Naive thymus-derived CD8-positive, alpha-beta T cell (primary cell): ENCODE measurements at places on chromosomes 6 and 20. TPM values are rescaled to one million over a fixed set of nuclear protein-coding genes. Genes with fewer than 3 reads are reported as not detected.
A peak's percentile ranks its signal among the peaks of the same experiment; 100 is the strongest.

DNA sequence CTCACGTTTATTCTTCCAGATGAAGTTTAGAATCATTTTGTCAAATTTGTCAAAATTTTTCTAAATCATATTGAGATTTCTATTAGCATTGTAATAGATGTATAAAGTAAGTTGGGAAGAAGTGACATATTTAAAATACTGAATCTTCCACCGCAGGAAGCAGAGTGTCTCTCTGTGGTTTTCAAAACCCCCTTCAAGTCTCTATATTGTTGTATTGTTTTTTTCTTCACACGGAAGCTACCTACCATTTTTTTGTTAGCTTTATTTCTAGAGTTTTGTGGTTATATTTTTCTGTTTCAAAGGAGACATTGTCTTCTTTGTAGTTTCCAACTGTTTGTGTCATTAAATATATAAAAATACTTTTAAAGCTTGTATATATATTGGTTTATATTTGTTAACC, 188.6 kb downstream of the ZDHHC14 start:
- DNase-seq, result no peak

DNA sequence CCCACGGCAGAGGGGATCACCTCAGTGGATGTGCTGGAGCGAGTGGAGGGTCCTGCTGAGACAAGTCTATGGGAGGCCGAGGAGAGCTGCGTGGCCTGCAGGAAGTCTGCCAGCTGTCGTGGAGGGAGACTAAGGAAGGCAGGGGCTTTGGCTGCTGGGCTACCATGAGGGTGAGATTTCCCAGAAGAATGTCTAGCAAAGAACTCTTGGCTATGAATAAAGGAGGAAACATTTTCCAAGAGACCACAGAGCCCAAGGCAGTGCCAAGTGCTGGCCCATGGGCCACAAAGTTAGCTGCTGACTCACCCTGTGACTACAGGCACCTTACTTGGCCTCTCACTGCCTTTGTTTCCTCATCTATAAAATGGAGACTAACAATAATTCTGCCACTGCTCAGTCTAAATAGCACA, 73.4 kb downstream of the PRDM1 start:
- no peak for DNase-seq

- no peak for DNase-seq
Observed at GRCh38 chr6:161850562-161850961, 576.7 kb upstream of the AGPAT4 start.

GRCh38 chr20:2780948-2781347, 19.5 kb downstream of the CPXM1 start:
- DNase-seq, result no peak

GRCh38 chr6:157460182-157460999, 79.4 kb downstream of the ZDHHC14 start:
- DNase-seq, result no peak

- DNase-seq, result no peak
Observed at GRCh38 chr6:43579171-43579570, 3.2 kb downstream of the POLH start.

- DNase-seq, result no peak
Observed at GRCh38 chr20:38109591-38110524, 55.2 kb downstream of the TGM2 start.

- no peak for DNase-seq
Observed at GRCh38 chr6:1639430-1639829, 29.7 kb downstream of the FOXC1 start.

- no peak for DNase-seq
Observed at GRCh38 chr6:151702851-151703658, 104.4 kb upstream of the ESR1 start.

GRCh38 chr6:33405386-33405940, 5.4 kb upstream of the PHF1 start:
- DNase-seq, result no peak

DNA sequence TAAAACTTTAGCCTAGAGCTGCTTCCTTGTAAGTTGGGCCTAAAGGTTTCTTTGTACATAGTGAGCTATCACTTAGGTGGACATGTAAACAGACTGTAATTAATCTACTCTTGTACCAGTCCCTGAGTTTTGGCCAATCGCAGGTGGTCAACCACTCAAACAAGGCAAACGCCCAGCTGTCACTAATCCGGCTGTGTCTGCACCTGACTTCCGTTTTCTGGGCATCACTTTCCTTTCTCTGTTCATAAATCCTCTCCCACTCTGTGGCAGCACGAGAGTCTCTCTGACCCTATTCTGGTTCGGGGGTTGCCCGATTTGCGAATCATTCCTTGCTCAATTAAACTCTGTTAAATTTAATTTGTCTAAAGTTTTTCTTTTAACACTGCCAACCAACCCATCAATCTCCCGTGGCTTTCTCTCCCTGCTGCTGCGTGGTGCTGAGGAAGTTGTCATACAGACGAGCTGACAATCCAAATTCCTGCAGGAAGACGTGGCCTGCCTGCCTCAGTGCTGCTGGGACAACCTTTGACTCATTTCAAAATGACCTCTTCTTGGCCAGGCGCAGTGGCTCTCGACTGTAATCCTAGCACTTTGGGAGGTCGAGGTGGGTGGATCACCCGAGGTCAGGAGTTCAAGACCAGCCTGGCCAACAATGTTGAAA, 206.3 kb downstream of the QKI start:
- DNase-seq, result no peak

DNA sequence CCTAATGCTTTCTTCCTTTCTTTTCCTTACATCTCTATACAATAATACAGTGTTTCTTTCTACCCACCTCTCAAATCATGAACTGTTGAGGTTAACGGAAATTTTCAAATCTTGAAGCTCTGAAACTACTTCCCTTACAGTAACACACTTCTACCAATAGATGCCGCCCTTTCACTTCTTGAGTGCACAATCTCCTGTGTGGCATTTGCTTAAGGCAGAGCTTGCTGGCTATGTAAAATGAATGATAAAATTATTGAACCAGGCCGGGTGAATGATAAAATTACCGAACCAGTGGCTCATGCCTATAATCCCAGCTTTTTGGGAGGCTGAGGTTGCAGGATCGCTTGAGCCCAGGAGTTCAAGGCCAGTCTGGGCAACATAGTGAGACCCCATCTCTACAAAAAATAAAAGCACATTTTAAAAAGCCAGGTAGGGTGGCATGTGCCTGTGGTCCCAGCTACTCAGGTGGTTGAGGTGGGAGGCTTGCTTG, 56.8 kb downstream of the KCNS1 start:
- DNase-seq, result peak; percentile 21

DNA sequence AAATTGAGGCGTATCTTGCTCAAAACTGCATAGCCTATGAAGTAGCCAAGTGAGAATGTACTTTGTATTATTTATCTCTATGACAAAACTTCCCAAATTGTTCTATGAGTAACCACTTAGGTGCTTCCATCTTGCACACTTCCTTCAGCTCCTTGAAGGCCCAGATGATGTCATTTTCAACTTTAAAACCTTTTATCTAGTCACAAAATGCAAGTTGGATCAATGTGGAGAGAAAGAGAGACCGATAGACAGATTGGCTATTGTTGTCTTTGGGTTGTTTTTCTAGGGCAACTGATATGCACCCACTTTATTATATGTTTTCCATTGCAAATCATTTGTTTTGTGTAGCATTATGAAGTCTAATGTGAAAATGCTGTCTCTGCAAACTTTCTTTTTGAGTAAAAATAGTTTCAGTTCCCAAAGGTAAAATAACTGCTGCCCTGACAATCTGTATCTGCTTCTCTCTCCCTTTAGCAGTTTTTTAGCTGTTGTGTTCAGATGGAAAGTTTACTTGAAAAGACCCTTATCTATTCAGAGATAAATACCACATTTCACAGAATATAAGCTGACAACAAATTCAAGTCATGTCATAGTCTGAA, 73.7 kb upstream of the CITED2 start:
- no peak for DNase-seq

GRCh38 chr6:160356074-160356744, 8.0 kb downstream of the SLC22A3 start:
- DNase-seq, result no peak

- no peak for DNase-seq
Observed at GRCh38 chr6:169289619-169290339, 36.1 kb upstream of the THBS2 start.

DNA sequence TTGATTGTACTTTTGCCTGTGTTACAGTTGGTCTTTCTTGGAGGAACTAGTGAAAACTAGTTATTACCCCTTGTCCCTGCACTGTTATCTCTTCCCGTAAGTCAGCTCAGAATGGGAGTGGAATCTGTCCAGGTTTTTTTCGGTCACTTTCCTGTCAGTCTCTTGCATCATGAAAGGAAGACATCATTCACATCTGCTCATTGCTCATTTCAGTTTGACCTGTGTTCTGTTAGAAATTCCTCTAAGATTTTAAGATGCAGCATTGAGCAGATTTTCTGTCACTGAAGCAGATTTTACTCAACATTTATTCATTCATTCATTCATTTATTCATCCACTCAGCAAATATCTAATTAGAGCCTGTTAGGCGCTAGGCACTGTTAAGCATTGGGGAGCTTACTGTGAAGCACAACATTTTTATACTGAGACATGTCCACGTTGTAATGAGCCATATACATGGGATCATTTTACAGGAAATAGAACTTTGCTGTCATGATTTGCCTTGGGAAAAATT, 33.1 kb upstream of the HINT3 start:
- DNase-seq, result no peak

DNA sequence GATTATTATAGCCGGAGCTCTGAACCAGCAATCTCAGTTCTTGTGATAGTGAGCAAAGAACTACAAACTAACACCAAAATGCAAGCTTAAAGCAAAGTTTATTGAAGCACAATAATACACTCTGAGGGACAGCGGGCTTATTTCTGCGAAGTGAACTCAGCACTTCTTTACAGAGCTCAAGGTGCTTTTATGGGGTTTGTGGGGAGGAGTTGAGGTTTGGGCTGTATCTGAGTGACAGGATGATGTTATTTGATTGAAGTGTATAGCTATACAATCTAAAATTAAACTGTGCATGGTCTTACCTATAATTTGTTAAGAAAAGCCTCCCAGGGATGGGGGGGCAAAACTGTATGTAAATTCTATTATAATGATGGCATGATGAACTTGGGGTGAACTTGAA, 1.0 kb upstream of the HFE start:
- DNase-seq, result peak; percentile 23

GRCh38 chr6:11064836-11065235, 20.7 kb upstream of the ELOVL2 start:
- no peak for DNase-seq

- DNase-seq, result no peak
Observed at GRCh38 chr6:83601119-83601518, 88.8 kb downstream of the PRSS35 start.

DNA sequence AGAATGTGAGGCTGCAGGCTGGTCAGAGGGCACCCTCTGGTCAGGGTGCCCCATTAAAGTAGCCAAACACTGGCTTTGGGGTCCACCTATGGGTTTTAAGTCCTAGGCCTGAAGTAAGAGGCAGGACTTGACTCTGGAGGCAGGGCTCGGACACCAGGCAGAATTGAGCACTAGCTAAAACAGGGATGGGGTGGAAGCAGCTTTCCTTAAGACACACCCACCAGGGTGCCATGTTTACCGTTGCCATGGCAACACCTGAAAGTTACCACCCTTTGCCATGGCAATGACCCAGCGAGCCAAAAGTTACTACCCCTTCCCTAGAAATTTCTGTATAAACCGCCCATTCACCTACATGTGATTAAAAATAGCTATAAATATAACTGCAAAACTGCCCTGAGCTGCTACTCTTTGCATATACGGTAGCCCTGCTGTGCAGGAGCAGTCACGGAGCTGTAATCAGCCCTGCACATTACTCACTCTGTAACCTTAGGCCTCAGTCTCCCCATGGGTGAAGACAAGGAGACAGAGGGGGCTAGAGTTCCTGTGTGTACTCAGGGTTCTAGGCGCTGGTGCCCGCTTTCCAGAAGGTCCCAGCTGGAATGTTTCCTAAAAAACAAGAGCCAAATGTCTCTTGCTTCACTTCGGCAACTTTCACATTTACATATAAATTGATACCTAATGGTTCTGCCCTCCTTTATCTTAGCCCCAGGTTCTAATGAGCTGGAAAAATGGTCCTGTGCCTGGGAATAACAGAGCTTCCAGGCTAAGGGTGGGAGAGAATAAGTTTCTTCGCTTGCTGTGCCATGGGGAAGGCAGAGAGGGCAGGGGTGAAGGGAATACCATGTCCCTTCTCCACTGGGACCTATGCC, 27.2 kb upstream of the SRSF6 start:
- no peak for DNase-seq

GRCh38 chr6:160929361-160929760, 62.2 kb upstream of the MAP3K4 start:
- no peak for DNase-seq

GRCh38 chr6:56279331-56280080, 32.1 kb upstream of the COL21A1 start:
- no peak for DNase-seq

GRCh38 chr6:154247119-154247861, 109.3 kb downstream of the IPCEF1 start:
- DNase-seq, result peak; percentile 60

DNA sequence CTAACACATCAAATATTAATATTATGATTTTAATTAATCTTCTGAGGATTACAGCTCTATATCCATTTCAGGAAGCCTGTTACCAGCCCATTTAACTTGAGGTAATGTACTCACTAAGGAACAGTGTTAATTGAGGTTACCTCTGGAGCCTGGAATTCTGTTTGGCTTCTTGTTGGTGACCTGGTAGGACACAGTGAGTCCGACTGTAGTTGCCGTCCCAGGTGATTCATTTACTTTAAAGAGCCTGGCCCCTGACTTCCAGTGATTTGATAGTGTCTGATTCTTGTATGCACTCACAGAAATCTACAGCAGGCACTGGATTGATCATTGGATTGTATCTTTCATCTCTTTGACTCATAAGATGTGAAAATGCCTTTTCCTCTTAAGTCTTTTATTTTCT, 34.0 kb downstream of the IGF2R start:
- DNase-seq, result no peak

DNA sequence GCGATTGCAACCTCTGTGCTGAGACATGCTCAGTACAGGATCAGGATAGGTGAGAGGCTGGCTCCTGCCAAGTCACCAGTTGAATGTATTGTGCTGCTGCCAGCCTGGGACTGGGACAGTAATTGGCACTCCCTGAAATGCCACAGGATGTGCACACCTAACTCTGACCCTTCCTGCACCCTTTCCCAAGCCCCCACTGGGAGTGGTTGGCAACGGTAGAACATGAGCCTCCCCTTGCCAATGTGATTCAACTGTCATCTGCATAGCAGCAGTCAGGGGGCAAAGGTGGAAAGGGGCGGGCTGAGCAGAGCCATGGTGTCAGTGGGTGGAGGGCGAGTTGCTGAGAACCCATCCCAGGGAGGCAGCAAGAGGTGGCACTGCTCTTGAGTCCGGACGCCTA, 15.4 kb downstream of the SPINT3 start:
- DNase-seq, result no peak

Gene STX11
- 2.4 TPM for total RNA-seq

Gene GPR63
- total RNA-seq, result 0.11 TPM

Gene GRM1
- not detected for total RNA-seq

Gene ULBP2
- total RNA-seq, result not detected

Gene LHFPL5
- not detected for total RNA-seq

Gene IP6K3
- not detected for total RNA-seq

Gene COL21A1
- not detected for total RNA-seq

Gene MYLIP
- 23.3 TPM for total RNA-seq

Gene HBS1L
- 96.9 TPM for total RNA-seq

Gene RPP40
- 7.9 TPM for total RNA-seq

Gene GTSF1L
- total RNA-seq, result 0.73 TPM

Gene PDYN
- not detected for total RNA-seq
